ENCODE measurements at places on chromosomes 5 and 9.

GRCh38 chr5:101080462-101081240 is 177.6 kb upstream of the ST8SIA4 start:
- DNase-seq: peak; percentile 40

- no peak for DNase-seq
These were observed 2.8 kb upstream of the ADAMTS2 start for GRCh38 chr5:179348011-179348530.

GRCh38 chr5:168057905-168058304 is 233.5 kb upstream of the WWC1 start:
- DNase-seq: no peak

GRCh38 chr9:967436-967835 is 9.0 kb upstream of the DMRT3 start:
- no peak for DNase-seq

DNA sequence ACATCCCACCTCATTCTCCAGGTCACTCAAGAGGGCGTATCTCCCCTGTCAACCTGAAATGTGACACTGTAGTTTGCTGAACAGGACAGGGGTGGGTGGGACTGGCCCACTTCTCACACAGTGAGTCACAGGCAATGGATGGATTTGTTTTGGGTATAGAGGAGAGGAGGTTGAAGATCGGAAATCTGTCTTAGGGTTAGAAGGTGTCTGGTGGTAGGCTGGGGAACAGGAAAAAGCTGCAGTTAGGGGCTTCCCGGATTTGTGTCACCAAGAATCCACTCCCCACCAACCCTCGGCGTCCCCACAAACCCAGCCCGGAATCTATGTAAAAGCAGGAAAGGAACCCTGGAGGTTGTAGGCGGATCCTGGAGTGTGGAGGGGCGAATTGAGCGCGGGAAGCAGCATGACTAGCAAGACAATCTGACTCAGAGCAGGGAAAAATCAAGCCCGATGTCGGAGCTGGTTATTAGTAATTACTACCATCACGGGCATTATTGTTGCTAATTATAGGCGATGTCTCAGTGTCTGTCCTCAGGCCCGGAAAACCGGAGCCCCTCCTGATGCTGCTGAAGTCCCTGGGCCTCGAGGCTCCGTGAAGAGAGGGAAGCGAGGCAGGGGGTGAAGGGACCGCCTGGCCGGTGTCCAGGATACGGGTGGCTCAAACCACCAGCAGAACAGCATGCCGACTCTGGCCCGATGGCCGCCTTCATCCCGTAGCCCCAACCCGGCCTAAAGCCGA is 1.7 kb upstream of the IRX1 start:
- DNase-seq: peak; percentile 67

- no peak for DNase-seq
These were observed 10.3 kb upstream of the FCN2 start for GRCh38 chr9:134870301-134870694.

DNA sequence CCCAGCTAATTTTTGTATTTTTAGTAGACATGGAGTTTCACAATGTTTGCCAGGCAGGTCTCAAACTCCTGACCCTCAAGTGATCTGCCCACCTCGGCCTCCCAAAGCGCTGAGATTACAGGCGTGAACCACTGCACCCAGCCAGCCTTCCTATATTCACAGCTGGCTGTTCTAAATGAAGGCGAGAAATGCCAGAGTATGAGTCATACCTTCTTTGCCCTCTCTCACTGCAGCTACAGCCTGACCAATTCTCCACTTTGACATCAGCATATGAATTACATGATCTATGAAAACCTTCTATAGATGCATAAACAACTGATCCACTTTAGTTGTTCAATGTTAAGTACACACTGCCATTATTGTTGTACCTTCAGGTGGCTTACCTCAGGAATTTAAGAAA is 14.5 kb downstream of the APTX start:
- DNase-seq: no peak

DNA sequence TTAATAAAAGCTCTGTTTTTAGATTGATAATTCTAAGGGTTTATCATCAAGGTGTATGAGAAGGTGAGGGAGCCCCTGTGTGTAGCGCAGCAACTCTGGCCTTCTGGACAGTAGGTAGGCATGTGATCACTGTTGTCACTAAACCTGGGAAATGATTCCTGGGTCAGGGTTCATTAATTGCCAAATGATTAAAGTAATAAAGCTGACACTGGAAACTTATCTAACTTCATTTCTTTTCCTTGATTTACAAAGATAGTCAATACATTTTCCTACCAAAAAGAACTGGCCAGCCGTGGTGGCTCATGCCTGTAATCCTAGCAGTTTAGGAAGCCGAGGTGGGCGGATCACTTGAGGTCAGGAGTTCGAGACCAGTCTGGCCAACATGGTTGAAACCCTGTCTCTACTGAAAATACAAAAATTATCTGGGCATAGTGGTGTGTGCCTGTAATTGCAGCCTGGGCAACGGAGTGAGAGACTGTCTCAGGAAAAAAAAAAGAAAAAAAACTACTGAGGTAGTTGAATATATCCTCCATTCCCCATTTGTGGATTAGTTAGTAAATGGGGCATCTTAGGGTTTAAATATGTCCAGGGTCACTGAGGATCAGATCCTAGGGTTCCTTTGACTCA is 2.4 kb downstream of the EHMT1 start:
- peak; percentile 23 for DNase-seq

GRCh38 chr5:135978212-135978631 is 23.4 kb upstream of the LECT2 start:
- no peak for DNase-seq

GRCh38 chr9:12614488-12614887 is 78.7 kb upstream of the TYRP1 start:
- DNase-seq: no peak

DNA sequence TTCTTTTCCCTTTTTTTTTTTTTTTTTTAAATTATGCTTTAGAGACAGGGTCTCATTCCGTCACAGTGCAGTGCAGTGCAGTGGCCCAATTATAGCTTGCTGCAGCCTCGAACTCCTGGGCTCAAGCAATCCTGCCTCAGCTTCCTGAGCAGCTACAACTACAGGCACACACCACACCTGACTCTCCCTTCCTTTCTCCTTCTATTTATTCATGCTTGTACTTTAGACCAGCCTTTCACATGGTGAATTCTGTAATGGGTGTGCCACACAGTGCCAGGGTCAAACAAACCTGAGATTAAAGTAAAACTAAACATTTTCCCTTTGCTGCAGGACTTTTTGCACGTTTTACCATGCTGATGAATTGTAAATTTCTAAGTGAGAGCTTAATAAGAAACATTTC is 8.0 kb downstream of the SH3RF2 start:
- DNase-seq: no peak

- DNase-seq: no peak
These were observed 270.5 kb downstream of the NFIB start for GRCh38 chr9:14043483-14043882.

DNA sequence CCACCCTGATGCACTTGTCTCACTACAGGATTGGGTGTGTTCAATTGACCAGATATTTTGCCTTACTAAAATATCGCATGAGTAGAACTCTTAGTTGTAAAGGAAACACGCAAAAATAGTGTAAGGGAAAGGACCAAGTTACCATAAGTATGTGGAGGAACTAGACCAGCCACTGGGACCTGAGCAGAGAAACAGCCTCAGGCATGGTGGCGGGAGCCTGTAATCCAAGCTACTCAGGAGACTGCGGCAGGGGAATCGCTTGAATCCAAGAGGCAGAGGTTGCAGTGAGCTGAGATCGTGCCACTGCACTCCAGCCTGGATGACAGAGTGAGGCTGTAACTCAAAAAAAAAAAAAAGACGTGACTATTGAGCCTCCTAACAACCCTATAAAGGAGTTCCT is 117.9 kb upstream of the SPATA31C2 start:
- no peak for DNase-seq

DNA sequence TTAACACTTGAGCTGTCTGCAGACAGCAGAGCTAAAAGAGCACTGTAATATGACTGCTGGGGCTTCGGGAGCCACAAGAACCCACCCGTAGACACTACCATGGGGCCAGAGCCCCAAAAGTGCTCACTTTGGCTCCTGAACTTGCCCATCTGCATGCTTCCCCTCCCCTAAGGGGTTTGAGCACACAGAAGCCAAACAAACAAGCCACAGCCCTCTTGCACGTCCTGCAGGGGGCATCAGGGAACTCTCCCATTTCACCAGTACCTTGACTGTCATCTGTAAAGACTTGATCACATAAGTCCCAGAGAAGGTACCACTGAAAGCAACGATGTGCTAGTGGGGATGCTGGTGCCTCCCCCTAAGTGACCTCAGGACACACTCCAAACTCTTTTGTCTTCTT is 681.8 kb downstream of the SEMA5A start:
- DNase-seq: no peak

- DNase-seq: no peak
These were observed 57.5 kb downstream of the DAB2IP start for GRCh38 chr9:121708768-121709488.

GRCh38 chr9:81558091-81558830 is 131.1 kb downstream of the TLE1 start:
- DNase-seq: peak; percentile 74

DNA sequence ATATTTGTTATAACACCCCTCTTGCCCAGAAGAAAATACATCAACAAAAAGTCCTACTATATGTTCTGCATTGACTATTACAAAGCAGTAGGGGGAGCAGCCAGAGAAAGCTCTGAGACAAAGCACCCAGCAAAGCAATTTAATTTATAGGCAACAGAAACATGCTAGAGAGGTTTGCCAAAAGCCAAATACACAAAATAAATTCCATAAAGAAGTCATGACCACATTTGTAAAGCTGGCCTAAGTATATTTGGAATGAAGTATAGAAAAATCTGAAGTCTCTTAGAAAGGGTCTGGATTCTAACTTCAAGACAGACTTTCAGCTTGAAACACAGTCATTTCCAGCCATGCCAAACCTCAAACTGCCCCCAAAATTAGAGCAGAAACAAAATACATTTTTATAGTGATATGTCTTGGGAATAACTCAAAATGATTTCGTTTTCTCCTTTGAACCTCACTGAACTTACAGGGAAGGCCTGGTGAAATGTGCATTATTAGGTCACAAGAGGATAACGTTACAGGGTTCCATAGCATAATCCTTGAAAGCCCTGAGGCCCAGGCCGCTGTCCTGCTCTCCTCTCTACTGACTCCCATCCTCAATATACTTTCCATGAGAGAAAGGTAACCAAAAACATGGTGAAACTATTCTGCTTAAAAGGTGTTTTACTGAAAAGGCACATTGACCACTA is 451.8 kb downstream of the RAB3C start:
- peak; percentile 58 for DNase-seq

- no peak for DNase-seq
These were observed 13.0 kb downstream of the SEC61B start for GRCh38 chr9:99235069-99235468.

DNA sequence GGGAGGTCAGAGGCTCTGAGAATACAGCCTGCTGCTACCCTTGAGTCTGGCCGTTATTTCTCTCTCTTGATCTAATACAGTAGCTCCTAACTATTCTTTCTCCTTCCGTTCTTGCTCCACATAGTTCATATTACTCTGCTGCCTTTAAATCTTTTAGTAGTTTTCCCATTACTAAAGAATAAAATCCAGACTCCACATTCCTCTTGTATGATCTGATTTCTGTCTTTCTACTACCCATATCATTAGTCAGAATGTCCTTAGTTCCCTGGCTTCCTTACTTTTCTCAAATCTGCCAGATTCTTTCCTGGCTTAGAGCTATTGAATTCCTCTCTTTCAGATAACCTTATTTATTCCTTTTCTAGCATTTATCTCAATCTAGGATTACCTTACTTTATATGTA is 40.0 kb downstream of the MARCHF6 start:
- DNase-seq: no peak

- no peak for DNase-seq
These were observed 42.6 kb downstream of the LARP1 start for GRCh38 chr5:154797762-154798161.

DNA sequence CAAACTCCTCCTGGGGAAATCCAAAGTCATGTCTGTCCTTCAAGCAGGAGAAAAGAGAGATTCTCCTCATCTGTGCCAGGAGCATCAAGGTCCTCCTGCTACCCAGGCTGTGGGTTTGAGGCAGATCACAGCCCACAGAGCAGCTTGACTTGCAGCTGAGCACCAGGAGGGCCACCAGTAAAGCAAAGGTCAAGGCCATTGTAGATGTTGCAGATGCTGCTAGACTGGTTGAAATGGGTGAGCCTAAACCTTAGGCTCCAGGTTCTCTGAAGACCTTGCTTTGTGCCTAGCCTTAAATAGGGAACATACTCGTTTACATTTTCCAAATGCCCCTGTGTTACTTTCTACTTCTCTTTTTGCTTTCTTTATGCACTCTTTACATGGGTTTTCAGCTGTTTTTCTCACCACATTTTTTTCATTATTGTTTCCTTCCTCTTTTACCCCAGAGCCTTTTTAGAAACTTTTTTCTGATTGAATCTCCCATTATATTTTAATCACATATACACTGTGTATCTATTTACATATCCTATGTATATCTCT is at the start of gene IFNA2:
Gene IFNA2, minus strand, starts transcription at position 268 of the 540 bp plus-strand sequence. Its CDS starts 69 bp downstream, at position 199.
- DNase-seq: no peak

- DNase-seq: no peak
These were observed 20.2 kb upstream of the NREP start for GRCh38 chr5:111776913-111777781.

DNA sequence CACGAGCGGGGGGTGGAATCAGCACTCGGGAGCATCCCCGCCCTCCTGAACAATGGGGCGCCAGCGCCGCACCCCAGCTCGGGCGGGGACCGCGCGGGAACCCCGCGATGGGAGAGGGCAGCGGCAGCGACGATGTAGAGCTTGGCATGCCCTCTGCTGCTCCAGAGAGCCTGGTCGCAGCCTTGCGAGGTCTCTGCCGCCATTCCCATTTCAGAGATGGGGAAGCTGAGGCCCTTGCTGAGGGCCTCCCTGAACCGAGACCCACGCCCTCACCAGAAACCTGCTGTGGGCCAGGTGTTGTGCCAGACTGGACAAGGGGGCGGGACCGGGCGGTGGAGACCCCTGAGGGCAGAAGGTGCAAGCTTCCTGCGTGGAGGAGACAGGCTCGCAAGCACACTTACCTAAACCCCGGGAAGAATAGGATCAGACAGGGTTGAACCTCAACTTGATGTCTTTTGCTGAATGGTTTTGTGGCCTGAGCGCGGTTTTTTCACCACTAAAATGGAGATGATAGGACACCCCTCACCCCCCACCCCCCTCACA is 647 bp upstream of the MEGF9 start:
- no peak for DNase-seq

DNA sequence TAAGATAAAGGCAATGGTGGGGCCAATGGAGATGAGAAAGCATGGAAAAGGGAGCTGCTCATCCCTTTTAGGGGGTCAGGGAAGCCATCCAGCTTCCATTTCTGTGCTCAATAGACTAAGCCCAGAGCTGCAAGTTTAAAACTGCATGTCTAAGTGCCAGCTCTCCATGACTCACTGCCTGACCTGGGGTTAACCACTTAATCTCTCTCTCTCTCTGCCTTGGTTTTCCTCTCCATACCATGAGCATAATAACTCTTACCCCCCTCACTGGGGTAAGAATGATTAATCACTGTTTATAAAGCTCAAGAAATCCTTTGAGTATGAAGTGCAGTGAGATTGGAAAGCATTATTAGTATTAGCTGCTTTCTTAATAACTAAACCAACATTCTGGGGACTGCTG is 1382.4 kb upstream of the WWC1 start:
- DNase-seq: no peak

- no peak for DNase-seq
These were observed 80.0 kb upstream of the PUM3 start for GRCh38 chr9:2923766-2924379.

Data from eye (tissue), 1 donor.